ENCODE measurements at places on chromosomes 6 and 20.
A peak's percentile ranks its signal among the peaks of the same experiment; 100 is the strongest.

DNA sequence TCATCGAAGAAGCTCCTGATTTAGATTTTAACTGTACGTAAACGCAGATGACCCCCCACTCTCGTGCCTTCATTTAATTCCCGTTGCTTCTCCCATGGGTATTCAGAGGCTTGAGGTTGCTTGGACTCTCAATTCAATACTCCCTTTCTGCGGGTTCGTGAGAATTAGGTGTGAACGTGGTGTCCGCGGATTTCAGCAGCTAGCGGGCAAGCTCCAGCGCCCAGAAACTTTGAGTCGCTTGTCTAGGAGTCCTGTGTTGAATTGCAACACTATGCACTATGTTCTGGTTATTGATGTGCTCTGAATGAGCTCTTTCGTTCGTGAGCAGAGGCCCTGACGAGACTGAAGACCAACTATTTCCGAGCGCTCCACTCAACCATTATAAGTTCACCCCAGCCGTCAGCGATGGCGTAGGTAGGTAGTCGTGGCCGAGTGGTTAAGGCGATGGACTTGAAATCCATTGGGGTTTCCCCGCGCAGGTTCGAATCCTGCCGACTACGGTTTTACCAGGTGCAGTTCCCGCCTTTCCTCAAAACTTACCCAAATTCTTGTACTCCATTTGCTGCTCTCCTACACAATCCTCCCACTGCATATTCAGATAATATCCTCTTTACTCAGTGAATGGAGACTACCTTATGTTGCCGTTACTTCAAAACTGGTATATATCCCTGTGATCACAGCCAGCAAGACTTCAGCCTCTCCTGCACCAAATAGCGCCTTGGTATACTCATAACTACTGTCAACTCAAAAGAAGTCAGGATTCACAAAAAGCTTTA lies 72.6 kb upstream of the ZNF184 start:
- DNase-seq = no peak

DNA sequence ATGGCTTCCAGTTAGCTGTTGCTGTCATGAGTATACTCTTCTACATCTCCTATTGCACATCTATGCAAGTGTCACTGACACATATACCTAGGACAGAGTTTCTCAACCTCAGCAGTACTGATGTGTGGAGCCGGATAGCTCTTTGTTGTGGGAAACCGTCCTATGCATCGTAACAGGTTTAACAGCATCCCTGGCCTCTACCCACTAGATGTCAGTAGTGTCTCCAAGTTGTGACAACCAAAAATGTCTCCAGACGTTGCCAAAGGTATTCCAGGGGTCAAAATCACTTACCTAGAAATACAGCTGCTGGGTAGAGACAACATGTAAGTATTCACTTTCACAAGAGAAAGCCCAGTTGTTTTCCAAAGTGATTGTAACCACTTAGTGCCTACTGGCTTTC lies 637.6 kb downstream of the RNF144B start:
- no peak for DNase-seq

GRCh38 chr6:43645613-43645964 lies 753 bp downstream of the RSPH9 start:
- DNase-seq = no peak

DNA sequence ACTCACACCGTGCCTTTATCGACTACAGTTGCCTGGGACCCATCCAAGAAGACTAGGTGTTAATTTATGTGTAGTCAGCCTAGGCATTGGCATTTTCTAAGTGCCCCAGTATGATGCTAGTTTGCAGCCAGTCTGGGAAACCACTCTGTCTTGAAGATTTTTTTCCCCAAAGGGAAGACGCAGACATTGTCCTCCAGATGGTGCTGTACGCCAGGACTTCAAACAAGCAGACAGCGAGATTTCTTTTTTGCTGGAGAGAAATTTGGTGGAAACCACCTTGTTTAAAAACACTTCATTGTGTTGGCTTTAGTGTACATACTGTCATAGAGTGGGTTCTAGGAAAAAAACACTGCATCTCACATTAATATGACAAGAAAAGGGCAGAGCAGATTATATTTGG lies 30.0 kb downstream of the ALDH5A1 start:
- no peak for DNase-seq

- DNase-seq = no peak
Observed at GRCh38 chr6:168835991-168836390, 395.0 kb downstream of the SMOC2 start.

DNA sequence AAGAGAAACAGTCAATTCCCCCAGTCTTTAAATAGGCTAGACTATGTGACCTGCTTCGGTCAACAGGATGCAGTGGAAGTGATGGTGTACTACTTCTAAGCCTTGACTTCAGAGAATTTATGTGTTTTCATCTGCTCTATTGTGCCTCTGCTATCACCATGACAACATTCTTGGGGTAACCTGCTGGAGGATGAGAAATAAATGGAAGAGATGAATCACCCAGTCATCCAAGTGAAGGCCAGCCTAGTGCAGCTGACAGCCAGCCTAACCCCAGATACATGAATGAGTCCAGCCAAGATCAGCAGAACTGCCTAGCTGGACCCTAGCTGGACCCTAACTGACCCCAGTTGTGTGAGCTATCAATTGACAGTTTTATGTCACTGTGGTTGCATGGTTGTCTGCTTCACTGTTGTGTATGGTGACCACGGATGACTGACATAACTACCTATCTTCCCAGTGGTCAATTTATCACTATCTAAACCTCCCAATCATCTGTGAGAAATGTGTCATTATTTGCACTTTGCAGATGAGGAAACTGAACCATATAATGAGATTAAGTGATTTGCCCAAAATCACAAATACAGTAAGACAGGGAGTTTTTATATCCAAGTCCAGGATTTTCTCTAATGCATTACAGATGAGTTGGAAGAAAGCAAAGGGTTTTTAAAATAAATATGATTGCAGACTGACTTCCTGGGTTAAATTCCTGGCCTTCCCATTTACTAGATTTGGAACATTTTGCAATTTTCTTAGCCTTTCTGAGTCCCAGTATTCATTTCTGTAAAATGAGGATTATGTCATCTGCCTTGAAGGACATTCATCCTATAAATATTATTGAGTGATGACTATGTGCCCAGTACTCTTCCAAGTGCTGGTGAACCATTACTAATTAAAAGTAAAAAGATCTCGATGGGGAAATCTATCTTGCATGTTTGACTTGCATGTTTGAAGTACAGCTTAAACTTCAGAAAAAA lies 136.4 kb upstream of the PLCB4 start:
- DNase-seq = no peak

DNA sequence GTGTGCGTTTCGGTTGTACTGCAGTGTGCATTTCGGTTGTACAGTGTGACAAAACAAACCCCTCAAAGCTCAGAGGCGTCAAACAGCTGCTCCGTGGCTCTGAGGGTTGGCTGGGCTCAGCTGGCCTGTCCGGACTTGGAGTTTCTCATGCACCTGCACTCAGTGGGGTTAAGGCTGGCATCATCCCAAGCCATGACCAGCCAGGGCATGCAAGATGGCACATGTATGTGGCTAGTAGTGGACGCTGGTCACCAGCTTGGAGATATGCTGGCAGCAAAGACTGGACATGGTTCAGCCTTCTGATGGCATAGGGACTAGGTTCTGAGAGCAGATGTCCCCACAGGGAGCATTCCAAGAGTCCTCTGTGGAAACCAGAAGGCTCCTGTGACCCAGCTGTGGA lies 187.2 kb downstream of the CDH4 start:
- no peak for DNase-seq

DNA sequence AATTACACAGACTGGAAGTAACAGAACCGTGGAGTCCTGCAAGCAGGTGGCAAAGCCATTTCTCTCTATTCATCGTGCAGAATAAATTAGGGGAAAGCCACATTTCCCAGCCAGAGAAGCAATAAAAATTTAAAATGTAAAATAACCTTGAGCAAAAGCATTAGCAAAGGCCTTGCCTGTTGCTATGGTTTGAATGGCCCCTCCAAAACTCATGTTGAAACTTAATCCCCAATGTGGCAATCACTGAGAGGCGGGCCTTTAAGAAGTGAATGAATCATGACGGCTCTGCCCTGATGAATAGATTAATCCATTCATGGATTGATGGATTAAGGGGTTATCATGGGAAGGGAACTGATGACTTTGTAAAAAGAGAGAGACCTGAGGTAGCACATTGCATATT lies 679.0 kb downstream of the PTPRT start:
- no peak for DNase-seq

DNA sequence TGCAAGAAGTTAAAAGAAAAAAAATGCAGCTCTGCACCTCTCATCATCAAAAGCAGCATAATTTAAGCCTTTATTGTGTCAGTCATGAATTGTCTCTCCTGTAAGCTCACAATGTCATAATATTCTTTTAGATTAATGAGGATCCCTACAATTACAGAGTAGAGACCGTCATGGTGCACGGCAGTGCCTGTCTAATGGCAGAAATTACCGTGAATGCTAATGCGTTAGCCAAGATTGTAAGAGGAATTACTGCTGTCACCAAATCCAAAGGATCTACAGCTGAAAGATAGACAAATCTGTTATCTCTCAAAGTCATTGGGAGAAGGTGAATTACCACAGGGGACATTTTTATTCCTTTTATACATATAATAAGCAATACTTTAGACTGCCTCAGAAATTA lies 631.6 kb upstream of the NRSN1 start:
- DNase-seq = no peak

DNA sequence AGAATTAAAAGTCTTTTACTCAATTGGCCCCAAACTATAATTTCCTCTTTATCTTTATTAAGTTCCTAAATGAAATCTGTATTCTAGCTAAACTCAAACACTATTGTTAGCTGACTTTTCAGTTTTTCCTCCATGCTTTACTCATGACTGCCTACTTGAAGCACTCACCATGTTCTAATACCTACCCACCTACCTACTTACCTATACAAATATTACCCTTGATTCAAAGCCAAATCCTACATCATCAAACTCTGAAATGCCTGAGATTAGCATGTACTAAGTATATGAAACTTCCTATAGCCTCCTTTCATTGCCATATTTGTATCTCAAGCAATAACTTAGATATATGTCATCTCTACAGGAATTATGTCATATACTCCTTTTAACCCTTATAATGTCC lies 259.7 kb downstream of the HDGFL1 start:
- no peak for DNase-seq

GRCh38 chr6:61809004-61809595 lies 476.9 kb downstream of the KHDRBS2 start:
- no peak for DNase-seq

GRCh38 chr6:73109659-73110058 lies 115.6 kb downstream of the KHDC1L start:
- DNase-seq = no peak

DNA sequence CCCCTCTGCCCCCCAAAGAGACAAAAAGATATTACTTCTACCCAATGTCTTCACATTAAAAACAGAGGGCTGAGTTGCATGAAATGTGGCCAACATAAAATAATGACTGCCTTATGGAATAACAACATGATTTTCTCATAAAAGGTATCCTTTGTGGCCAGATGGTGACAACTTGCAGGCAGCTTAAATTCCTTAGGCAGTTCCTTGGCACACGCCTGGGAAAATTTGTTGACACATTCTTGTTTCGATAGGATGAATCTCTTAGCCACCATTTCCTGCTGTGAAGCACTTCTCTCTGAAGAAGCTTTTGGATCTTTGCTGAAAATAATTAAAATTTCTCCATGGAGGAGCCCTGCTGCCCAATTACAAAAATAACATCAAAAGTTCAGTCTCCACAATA lies 109.0 kb upstream of the COL21A1 start:
- DNase-seq = no peak

DNA sequence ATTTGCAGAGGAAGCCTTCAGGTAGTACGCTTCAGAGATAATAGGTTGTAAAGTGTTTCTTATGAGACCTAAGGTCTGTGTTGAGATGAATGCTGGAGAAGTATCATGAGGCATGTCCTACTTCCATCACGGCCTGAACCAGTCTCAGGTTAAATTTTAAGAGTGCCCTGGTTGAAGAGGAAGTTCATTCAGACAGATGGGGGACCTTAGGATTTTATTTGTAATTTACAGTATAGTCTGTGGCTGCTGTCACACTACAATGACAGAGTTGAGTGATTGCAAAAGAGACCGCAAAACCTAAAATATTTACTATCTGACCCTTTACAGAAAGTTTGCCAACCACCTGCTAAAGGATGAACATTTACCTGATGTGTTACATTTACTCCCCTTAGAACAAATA lies 70.9 kb downstream of the UST start:
- no peak for DNase-seq

- DNase-seq = no peak
Observed at GRCh38 chr6:11705069-11705468, 73.5 kb downstream of the ADTRP start.

DNA sequence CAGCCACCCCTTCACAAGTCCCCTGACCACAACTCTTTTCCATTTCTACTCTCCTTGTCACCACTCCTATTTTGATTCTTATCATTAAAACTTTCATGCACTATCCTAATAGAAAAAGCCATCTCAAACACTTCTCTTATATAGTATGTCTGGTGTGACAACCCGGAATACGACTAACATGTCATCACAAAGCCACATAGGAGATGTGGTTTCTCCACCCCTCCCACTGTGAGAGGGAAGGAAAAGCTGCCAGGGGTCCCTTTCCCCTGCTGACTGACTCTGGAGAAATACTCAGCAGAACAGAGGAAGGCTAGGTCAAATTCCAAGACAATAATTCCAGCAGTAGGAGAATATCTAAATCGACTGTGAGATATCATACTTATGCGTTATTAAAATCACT lies 193.0 kb upstream of the KCNK16 start:
- no peak for DNase-seq

DNA sequence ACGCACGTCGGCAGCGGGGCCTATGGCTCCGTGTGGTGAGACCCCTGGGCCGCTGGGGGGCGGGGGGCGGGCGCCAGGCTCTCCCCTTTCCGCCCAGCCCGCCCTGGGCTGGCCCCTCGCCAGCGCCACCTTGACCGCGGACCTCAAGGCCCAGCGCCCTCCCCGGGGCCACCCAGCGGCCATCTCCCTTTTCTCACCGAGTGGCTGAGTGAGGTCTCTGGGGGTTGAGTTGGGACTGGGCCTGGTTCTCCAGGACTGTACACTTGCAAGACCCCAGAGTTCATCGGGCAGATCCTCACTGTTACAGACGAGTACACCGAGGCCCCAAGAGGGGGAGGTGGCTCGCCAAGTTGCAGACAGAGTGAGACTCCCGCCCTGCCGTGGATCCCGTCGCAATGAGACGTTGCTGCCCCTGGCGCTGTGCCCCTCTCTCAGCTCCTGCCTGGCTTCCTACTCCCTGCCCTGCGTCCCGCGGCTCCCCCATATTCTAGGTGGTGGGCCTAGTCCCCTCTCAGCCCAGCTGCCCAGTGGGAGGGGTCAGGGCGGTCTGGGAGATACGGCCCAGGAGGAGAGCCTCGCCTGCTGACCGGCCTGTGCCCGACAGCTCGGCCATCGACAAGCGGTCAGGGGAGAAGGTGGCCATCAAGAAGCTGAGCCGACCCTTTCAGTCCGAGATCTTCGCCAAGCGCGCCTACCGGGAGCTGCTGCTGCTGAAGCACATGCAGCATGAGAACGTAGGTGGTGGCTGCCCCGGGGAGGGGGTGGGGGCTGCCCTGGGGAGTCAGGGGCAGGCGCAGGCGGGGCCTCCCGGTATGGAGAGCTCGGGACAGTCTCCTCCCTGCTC lies 576 bp downstream of the MAPK13 start:
- peak; percentile 42 for DNase-seq

- no peak for DNase-seq
Observed at GRCh38 chr6:65557224-65557623, 149.8 kb downstream of the EYS start.

GRCh38 chr6:86017236-86017635 lies 374.6 kb upstream of the SYNCRIP start:
- no peak for DNase-seq

GRCh38 chr6:89597988-89598387 lies 40.6 kb downstream of the LYRM2 start:
- no peak for DNase-seq

- DNase-seq = no peak
Observed at GRCh38 chr6:105804424-105804823, 281.7 kb upstream of the PRDM1 start.

- DNase-seq = no peak
Observed at GRCh38 chr6:33576668-33577067, 3.4 kb downstream of the BAK1 start.

Measured in stimulated activated CD8-positive, alpha-beta memory T cell treated with anti-CD3 and anti-CD28 coated beads, Interleukin-7, amount 100 ng/mL, for 4 hours (primary cell).